ENCODE measurements at places on chromosomes 13 and 19.
A peak's percentile ranks its signal among the peaks of the same experiment; 100 is the strongest.

- no peak for DNase-seq
Observed at GRCh38 chr13:27293873-27294515, 23.4 kb downstream of the RASL11A start.

DNA sequence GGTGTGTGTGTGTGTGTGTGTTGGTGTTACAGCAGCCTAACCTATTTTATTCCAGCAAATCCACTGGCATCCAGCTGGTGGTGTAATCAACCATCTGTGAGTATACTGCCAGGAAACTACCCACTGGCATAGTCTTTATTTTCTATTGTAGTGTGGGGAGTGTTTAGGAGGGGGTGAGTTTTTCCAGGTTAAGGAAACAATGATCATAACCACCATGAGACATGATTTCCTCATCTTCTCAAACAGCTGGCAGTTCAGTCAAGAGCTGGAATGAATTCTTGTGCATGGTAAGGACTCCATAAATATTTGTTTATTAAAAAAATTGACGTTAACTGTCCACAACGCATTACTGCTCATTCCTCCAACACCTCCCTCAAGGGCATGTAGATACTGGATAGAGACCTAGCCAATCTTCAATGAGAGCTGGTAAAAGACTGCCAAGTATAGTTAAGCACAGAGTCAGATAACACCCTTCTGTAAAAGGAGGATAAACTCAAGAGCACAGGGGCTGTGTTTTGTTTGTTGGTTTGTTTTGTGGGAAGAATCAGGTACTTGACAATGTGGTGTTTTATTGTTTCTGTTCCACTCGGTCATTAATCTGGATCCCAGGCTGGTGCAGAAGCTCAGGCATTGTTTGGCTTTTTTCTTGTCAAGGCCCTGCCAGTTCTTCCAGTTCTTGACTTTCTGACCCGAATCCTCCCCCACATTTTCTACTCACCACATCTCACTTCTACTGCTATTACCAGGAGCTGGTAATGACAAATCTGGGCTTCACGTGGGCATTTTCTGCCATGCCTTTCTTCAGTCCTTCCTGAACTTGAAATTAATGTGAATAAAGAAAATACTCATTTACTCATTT lies 31.6 kb upstream of the SLC46A3 start:
- no peak for DNase-seq

DNA sequence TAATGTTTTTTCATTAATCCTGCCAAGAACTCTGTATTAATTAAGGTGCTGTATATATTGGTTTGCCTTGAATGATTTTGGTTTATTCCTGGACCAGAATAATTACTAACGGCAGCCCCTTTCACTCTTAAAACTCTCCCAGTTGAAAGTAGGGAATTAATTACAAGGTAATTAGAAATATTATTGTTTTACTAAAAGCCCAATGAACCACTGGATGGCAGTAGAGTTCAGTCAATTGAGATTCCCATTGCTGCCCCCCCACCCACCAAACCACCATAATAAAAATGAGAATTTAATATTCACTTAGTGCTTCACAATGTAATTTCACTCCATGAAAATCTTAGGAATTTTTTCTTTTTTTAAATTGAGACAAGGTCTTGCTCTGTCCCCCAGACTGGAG lies 13.7 kb downstream of the WBP4 start:
- peak; percentile 73 for DNase-seq

GRCh38 chr13:51534041-51534817 lies 50.0 kb upstream of the WDFY2 start:
- no peak for DNase-seq

GRCh38 chr19:48842789-48843162 lies 6.5 kb upstream of the HSD17B14 start:
- peak; percentile 83 for DNase-seq

- peak; percentile 79 for DNase-seq
Observed at GRCh38 chr13:46492946-46493345, 60.0 kb upstream of the LRCH1 start.

DNA sequence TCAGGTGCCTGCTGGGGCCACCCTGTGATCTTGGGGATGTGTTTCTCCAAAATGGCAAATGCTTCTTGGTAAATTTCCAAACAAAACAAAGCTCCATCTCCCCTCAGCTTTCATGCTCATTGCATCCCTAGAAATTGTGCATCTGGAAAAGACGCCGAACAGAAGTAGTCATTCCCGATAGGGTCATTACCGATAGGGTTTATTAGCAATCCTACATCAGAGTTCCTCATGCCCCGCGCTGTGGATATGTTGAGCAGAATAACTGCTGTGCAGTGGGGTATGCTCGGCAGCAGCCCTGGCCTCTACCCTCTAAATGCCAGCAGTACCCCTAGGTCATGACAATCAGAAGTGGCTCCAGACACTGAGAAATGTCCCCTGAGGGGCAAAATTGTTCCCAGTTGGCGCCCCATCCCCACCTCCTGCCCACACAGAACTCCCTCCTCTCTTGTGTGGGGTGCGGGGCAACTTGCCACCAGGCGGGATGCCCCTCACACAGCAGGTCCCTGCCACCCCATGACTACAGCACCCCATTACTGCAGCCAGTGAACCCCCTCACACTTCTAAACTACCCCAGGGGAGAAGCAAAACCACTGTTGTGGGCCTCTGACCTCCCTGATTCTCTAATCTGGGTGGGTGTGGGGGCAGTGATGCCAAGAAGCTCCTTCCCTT lies 13.0 kb upstream of the SLC7A10 start:
- no peak for DNase-seq

GRCh38 chr13:48975101-48975855 lies 434 bp upstream of the FNDC3A start:
- peak; percentile 85 for DNase-seq

DNA sequence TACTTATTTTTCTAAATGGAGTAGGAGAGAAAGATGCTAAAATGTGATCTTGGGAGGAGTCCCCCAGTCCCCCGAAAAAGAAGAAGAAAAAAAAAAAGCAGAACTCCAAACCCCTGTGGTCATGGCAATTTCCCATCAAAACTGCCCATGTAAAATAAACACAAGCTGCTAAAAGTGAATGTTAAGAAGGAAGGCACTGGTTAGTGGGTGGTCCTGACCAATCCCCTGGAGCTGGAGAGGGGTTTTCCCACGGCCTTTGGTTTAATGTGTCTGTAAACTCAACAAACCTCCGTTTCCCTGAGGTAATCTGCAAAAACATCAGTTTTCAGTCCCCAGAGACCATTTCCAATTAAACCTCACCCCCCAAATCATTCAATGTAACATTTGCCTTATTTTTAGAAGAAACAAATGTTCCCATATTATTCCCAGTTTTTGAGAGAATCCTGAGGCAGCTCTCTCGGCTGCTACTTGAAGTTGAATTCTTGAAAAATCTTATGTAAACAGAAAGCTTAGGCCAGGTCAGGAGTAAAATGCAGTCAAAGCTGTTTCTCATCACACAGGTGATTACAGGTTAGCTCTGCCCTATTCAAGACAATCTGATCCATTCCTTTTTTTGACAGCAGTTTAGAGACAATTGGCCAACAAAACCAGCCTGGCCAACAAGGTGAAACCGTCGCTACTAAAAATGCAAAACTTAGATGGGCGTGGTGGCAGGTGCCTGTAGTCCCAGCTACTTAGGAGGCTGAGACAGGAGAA lies 17.0 kb downstream of the RAB3D start:
- DNase-seq = no peak

DNA sequence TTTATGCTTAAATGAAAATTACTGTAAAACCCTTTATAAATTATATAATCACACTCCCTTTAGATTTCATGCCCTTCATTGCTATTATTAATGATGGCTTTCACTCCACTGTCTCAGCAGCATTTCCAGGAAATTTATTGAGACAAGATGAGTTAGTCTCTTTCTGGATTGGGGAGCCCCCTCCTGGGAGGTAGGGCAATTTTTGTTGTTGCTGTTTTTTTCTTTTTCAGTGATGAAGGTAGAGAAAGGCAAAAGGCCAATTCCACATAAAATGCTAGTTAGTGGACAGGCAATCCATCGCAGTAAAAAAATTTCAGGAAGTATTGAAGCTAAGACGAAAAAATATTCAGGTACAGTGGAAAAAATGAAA lies 80.2 kb downstream of the TEX26 start:
- no peak for DNase-seq

- DNase-seq = no peak
Observed at GRCh38 chr19:40089462-40089861, 1.3 kb downstream of the ZNF780A start.
